Fibroblast of skin of scalp (primary cell): ENCODE measurements at places on chromosomes 5 and 9.

DNA sequence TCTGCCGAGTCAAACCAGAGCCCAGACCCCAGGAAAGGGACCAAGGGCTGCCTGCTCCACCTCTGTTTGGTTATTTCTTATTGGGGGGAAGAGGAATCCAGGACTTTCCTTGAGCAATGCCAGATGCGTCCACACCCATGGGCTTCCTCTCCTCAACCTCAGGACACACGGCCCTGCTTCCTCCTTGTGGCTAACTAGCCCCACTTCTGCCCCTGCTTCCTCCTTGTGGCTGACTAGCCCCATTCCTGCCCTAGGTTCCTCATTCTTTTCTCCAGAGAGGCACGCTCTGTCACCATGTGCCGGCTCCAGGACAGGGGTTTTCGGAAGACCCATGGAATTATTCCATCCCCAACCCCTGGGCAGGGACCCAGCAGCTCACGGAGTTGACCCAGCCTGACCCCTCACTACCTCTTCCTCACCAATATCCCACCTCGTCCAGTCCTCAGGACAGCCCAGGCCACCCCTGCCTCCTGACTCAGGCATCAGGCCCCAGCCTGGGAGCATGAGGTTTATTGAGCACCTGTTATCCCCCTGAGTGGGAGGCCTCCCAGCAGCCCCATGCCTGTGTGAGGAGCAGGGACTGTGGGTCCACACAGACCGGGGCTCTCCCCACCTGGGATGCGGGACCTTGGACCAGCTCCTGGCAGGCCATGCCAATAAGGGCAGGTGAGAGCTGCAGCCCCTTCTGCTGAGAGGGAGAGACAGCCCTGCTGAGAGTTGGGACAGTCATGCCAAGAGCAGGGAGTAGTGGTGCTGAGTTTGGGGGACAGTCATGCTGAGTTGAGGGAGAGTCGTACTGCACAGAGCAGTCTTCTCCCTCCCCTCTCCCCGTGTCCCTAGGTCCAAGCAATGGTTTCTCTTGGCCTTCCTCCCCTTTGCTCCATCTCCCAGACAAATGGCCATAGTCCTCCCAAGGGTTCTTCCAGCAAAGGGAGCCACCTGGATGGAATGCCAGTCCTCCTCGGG is 11.8 kb upstream of the FCN1 start:
- DNase-seq: no peak

DNA sequence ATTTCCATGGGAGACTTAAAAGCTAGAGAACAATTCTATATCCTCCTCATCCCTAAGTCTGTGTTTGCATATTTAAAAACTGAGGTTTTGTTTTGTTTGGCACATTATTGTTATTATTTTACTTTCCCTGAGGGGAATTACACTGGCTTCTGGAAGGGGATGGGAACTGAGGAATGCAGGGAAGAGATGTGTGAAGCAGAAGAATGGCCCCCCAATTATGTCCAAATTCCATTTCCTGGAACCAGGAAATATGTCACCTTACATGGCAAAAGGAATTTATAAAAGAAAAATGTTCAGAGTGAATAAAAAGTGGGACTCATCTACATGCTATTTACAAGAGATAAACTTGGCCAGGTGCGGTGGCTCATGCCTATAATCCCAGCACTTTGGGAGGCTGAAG is 129.8 kb downstream of the MARCHF11 start:
- DNase-seq: peak; percentile 76

GRCh38 chr9:111356481-111357244 is 26.6 kb upstream of the OR2K2 start:
- peak; percentile 88 for DNase-seq

DNA sequence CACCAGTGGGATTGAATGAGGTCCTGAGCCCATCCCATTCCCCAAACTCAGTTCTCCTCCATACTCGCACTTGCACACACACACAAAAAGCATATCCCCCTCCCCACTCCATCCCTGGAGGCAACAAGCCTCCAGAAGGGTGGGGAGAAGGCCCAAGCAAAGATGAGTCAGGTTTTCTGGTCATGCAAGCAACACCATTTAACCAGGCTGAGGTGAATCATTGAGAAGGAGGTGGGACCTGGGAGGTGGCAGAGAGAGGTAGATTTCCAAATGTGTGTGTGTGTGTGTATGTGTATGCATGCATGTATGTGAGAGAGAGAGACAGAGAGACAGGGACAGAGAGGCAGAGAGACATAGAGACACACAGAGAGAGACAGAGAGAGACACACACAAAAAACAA is 185.2 kb upstream of the TRIM32 start:
- DNase-seq: peak; percentile 35

GRCh38 chr9:112283582-112284253 is 49.7 kb downstream of the PTBP3 start:
- no peak for DNase-seq

GRCh38 chr5:132673939-132674630 is at the start of gene IL4:
IL4 (plus strand) TSS chr5:132673989; CDS start chr5:132674051, 62 bp downstream.
- no peak for DNase-seq

DNA sequence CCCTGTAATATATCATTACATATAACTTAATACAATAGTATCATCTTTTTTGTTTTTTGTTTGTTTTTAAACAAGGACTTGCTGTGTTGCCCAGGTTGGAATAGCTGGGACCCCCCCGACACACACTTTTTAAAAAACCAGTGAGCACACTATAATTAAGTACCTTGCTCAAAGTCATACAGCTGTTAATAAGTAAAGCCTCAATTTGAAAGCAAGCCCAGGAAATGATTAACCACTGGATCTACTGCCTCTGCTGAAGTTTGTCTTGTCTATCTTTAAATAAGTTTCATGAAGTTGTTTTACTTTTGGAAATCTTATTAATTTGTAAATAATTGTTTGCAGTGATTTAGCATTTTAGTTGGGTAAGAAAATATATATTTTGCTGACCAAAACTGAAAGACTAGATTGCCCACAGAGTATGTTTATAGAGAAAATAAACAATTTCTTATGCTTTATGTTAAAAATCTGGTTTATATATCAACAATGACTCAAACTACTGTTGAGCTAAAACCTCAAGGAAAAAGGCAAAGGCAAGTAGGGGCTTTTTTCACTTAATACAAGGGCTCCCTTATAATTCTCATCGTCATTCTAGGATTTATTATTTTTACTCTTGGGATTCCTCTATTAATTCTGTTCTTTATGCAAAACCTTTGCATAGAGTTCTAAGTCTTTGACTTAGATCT is 5.8 kb upstream of the CARNMT1 start:
- no peak for DNase-seq

- DNase-seq: no peak
Observed at GRCh38 chr5:145493435-145493834, 341.7 kb downstream of the PRELID2 start.

- no peak for DNase-seq
Observed at GRCh38 chr5:1536322-1536845, 12.6 kb upstream of the LPCAT1 start.

- DNase-seq: no peak
Observed at GRCh38 chr9:129340427-129341170, 162.5 kb upstream of the IER5L start.

DNA sequence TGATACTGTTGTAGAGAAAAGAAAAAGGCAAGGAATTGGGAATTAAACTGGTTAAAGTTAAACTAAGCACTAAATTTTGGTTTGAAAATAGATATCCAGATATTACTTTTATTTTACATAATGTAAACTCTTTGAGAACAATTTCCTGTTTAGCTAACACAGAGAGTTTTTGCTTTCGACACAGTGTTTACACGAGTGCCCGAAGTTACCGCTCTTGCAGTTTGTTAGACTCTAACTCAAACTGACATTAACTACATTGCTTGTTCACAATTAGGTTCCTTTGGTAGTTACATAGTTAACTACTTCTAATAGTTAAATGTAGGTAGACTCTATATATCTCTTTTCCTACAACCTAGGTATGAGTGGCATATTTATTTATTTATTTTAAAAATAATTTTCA is 117.1 kb upstream of the CHD1 start:
- DNase-seq: no peak
